Cardiac atrium fibroblast (primary cell): ENCODE measurements at places on chromosomes 7 and 10. TPM values are rescaled to one million over a fixed set of nuclear protein-coding genes. Genes with fewer than 3 reads are reported as not detected.

Gene UPK3BL1
- 8.3 and 10.3 TPM in 2 replicates for total RNA-seq

Gene FAM24B
- 0.81 TPM in 1 of 2 replicates, not detected in the other for total RNA-seq

Gene TRPV5
- total RNA-seq, result not detected in 2 replicates

Gene GIMAP1
- total RNA-seq, result 0.81 TPM in 1 of 2 replicates, not detected in the other

Gene SSC4D
- 0.16 and 0.18 TPM in 2 replicates for total RNA-seq

Gene PLA2G12B
- total RNA-seq, result not detected in 2 replicates

Gene ACBD7
- total RNA-seq, result 0.16 and 0.18 TPM in 2 replicates

Gene OPN4
- total RNA-seq, result not detected in 2 replicates

Gene HOXA6
- not detected in 2 replicates for total RNA-seq

Gene SPDYE16
- total RNA-seq, result not detected in 2 replicates

Gene PRPS1L1
- not detected in 2 replicates for total RNA-seq

Gene CLRN3
- total RNA-seq, result not detected in 2 replicates

Gene NCF1
- 0.32 TPM in 1 of 2 replicates, not detected in the other for total RNA-seq

Gene MSMB
- not detected in 2 replicates for total RNA-seq

Gene SFTPA2
- total RNA-seq, result not detected in 2 replicates

Gene CFAP46
- 0.81 TPM in 1 of 2 replicates, not detected in the other for total RNA-seq

Gene FKBP9
- 308 and 329 TPM in 2 replicates for total RNA-seq

Gene IGFBP1
- total RNA-seq, result 5.8 and 12.8 TPM in 2 replicates

Gene PAPOLB
- 0.18 and 0.49 TPM in 2 replicates for total RNA-seq

Gene ADRA2A
- total RNA-seq, result 0.16 and 0.36 TPM in 2 replicates

Gene CDH23
- total RNA-seq, result 0.18 TPM in 1 of 2 replicates, not detected in the other

Gene SYT15
- under 0.01 TPM in 1 of 2 replicates, not detected in the other for total RNA-seq
